ENCODE measurements at places on chromosomes 6 and 20.

DNA sequence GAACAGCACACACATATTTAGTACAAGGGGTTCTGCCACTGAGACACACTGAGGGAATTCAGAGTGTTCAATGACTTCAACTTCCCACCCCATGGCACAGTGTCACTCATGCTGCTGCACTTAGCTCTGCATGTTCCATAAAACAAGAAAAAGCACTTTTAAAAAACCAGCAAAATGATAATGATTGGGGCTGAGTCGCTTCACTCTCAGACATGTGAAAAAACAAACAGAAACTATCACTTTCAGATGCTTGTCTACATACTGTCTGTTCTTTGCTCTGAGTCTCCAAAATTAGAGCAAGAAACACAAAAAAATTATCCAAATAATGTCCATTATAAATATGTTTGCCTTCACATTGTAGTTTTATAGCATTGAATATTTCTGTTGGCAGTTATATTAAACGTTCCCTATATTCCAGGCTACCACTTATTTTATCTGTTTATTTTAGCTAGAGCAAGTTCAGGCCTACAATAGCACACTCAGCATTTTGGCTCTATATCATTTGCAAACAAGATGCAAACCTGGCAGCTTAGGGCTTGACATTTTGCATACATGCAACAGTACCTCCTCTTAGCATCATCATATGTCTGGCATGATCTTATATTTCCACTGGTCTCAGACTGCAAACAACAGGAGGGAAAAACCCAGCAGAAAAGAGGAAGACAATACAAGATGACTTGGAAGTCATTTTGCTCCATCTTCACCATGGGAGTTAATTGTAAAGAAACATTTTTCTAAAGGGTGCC, 398.8 kb downstream of the HACE1 start:
- DNase-seq, result no peak

DNA sequence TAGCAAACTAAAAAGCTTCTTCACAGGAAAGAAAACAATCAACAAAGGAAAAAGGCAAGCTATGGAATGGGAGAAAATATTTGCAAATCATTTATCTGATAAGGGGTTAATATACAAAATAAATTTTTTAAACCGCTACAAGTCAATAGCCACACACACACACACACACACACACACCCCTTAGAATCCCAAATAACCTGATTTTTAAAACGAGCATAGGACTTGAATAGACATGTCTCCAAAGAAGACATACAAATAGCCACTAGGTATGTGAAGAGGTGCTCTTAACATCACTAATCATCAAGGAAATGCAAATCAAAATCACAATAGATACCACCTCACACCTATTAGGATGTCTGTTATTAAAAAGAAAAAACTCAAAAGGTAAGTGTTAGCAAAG, 187.7 kb downstream of the TRIM27 start:
- DNase-seq, result no peak

- DNase-seq, result peak; percentile 42
These were observed 59.2 kb upstream of the ADGRB3 start for GRCh38 chr6:68575765-68576439.

DNA sequence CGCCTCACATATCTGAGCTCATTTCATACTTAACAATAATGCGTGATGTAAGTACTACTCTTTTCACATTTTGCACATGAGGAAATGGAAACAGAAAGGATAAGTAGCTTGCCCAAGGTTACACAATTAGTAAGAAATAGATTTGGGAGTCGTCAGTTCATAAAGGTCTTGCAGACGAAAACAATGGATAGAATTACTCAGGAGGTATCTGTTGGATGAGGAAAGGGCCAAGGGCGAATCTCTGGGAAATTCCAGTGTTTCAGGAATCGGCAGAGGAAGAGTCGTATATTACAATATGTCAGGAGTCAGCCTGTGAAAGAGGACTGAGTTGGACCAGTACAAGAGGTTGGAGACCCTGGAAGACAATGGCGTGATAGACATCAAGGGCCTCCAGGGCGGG, 12.8 kb upstream of the EDN1 start:
- DNase-seq, result no peak

GRCh38 chr6:39037082-39037508, 11.5 kb upstream of the GLP1R start:
- DNase-seq, result no peak
